ENCODE measurements at places on chromosomes 16 and 17.

DNA sequence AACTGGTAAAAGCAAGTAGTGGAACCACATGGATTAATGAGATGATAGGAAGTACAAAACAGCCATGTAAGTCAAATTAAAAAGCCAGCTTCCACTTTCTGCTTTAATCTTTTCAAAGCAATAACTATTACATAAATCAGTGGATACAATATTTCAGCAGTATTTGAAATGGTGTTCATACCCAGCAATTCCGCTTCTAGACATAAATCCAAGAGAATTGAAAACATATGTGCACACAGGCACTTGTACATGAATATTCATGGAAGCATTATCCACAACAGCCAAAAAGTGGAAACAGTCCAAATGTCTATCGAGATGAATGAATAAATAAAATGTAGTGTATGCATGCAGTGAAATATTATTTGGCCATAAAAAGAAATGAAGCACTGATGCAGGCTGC is 27.4 kb downstream of the SLFN12L start:
- no peak for DNase-seq

DNA sequence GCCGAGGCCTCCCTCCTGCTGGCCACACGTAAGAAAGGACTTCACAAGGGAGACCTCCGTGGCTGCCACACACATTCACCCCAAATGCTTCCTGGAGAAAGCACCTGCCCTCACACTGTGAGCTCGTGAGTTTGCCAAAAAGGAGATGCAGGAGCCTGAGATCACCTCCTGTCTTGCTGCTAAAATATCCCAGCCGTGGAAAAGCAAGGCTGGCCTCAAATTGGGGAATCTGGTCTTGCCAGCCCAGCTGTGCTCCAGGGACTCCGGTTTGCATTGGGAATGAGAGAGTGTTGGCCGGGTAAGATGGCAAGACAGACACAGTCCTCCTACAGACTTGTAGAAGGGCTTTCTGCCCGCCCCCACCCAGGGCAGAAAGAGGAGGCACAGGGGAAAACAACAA is 13.8 kb downstream of the RBFOX3 start:
- no peak for DNase-seq

DNA sequence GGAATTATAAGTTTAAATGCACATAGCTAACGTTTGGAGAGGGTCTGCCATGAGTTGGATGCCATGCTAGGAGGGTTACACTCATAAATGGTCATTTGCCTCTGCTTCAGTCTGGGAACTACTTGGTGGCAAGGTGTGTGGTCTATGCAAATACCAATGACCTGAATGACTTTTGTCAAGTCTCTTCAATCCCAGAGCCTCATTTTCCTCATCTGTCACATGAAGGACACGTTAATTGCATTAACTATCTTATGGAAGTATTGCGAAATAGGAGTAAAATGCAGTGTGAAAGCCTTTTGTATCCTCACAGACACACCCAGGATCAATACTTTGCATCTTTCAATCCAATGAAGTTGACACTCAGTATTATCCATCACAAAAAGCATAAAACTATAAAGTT is 62.8 kb downstream of the CDK5R1 start:
- DNase-seq, result no peak

DNA sequence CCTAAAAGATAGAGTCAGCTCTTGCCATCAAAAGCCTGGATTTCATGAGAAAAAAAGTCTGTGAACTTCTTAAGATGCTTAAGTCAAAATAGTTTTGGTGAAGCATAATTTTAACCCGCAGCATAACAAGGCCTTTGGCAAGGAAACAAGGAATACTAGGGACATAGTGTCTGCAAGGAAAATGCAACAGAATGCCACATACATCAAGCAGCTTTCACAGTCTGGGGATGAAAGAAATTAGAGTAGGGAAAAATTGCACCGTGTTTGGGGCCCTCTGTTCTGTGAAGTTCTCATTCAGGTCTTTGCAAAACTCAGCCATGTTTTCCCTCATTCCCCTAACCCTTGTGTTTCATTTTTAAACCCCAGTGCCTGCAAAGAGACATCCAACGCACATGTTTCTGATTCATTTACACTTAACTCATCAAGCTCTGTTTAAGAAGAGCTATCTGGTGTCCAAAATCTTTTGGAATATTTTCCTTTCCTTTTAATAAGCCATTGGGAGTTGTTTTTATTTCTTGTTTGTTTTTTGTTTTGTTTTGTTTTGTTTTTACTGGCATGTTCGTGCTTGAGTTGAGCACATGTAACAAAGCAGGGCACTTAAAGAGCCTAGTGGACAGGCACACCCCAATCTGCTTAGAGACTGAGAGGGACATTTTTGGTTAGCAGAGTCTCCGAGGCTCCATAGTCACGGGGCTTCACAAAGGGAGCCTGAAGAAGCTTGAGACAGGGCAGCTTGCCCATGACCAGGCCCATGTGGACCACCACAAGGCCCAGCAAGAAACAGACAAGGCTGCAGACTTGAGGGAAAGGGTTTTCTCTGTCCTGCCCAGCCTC is 116.5 kb downstream of the ANKFN1 start:
- no peak for DNase-seq

GRCh38 chr17:50918933-50919296 is 52.8 kb upstream of the TOB1 start:
- no peak for DNase-seq
